Fibroblast of skin of right biceps (primary cell): ENCODE measurements at places on chromosomes 4 and X.

GRCh38 chr4:8315435-8316250 lies 46.1 kb downstream of the HTRA3 start:
- peak; percentile 86 for DNase-seq

GRCh38 chrX:104270916-104271512 lies 16.3 kb upstream of the ESX1 start:
- peak; percentile 15 for DNase-seq

- DNase-seq = no peak
Measured at GRCh38 chrX:127138218-127138617, 318.7 kb downstream of the PRR32 start.

DNA sequence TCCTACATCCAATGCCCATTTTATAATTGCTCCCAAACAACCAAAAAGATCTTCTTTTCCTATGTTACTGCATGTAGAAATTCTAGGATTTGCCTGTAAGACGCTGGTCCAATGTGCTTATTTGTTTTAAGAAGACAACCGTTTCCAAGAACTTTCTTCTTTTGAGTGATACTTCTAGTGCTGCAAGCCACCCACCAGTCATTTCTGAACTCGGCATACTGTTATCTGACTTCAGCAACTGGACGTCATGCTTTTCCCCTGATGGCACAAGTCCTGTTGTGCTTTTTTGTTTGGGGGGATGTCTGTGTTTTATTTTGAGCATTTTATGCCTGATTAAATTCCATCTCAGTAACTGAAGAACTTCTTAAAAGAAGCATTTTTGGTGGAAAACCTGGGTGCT lies 16.0 kb upstream of the RAP1GDS1 start:
- no peak for DNase-seq

GRCh38 chr4:181416966-181417365 lies 826.2 kb upstream of the TENM3 start:
- peak; percentile 8 for DNase-seq
